ENCODE measurements at places on chromosomes 11 and 22.

GRCh38 chr11:120709808-120710207 is 198.3 kb downstream of the GRIK4 start:
- no peak for DNase-seq
- H3K36me3 ChIP-seq = no peaks in the 10 kb centered on the region
- H3K4me1 ChIP-seq = peaks cover 19% of the 10 kb centered on the region
- H3K4me3 ChIP-seq = no peak overlapping the region

DNA sequence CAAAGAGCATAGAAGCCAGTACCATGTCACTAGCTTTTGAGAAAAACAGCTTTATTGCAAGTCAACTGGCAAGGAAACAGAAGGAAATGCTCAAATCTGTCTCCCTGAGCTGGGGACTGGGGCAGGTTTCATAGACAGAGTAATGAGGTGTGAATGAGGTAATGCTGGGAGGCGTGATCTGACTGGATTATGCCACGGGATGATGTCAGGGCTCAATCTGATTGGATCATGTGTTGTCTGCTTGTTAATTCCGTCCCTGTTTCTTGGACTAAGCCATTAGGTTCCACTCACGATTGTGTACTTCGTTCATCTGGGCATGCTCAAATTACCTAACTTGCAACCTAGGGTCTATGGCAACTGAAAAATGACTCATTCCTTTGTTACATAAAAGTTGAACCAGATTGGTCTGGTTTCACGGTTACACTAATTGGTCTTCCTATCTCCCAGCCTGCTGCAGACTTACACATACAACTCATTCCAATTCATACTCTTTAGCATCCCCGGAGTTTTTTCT is 20.2 kb upstream of the OR10A5 start:
- H3K4me3 ChIP-seq = no peak overlapping the region
- no peaks in the 10 kb centered on the region for H3K4me1 ChIP-seq
- no peak for DNase-seq
- no peaks in the 10 kb centered on the region for H3K36me3 ChIP-seq
- H3K27ac ChIP-seq = no peak overlapping the region

- peaks cover 12% of the 10 kb centered on the region for H3K4me1 ChIP-seq
- no peaks in the 10 kb centered on the region for H3K36me3 ChIP-seq
- no peak overlapping the region for H3K27ac ChIP-seq
- H3K27me3 ChIP-seq = peaks cover 16% of the 10 kb centered on the region
- no peak overlapping the region for H3K4me3 ChIP-seq
Observed at GRCh38 chr11:64409278-64409677, 50.3 kb downstream of the RPS6KA4 start.

DNA sequence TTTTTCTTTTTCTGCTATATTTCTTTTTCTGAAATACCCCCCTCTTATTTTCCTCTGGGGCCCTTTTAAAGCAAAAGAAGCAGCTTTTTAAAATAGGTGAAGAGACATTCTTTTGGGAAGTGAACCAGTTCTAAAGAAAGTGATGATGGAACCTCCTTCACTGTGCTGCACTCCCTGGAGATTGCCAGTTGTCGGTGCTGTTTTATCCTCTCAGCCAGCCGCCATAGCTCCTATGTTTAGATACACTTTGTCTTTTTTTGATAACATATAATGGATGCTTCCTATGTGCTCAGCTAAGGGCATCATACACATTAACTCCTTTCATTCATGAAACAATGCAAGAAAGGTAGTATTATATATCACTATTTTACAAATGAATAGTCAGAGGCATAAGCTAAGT is 14.0 kb downstream of the CFAP300 start:
- peaks cover 16% of the 10 kb centered on the region for H3K36me3 ChIP-seq
- no peaks in the 10 kb centered on the region for H3K27me3 ChIP-seq
- no peak overlapping the region for H3K27ac ChIP-seq
- no peaks in the 10 kb centered on the region for H3K4me1 ChIP-seq

DNA sequence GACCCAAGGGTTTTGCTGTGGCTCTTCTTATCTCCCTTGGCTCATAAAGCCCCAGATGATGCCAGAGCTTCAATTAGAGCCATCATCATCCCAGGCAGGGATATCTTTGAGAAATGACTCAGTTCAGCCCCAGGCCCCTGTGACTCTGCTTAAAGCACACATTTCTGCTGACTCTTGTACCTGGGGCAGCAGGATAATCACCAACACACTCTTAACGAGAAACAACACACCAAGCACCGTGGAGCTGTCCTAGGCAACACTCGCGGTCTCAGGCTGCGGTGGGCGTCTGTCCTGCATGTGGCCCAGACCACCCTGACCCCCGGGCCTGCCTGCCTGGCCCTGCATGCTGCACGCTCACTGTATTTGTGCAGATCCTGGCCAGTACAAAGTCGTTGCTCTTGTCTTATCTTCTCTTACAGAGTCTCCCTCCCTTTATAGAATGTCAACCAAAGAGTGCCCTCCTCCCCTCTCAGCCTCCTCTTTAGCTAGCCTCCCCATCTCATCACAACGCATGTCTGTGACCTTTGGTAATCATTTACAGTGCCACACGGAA is 114.2 kb upstream of the PARVA start:
- DNase-seq = no peak
- no peak overlapping the region for H3K4me3 ChIP-seq
- H3K36me3 ChIP-seq = peaks cover 61% of the 10 kb centered on the region
- peaks cover 2% of the 10 kb centered on the region for H3K4me1 ChIP-seq
- no peaks in the 10 kb centered on the region for H3K27me3 ChIP-seq
- no peak overlapping the region for H3K27ac ChIP-seq

DNA sequence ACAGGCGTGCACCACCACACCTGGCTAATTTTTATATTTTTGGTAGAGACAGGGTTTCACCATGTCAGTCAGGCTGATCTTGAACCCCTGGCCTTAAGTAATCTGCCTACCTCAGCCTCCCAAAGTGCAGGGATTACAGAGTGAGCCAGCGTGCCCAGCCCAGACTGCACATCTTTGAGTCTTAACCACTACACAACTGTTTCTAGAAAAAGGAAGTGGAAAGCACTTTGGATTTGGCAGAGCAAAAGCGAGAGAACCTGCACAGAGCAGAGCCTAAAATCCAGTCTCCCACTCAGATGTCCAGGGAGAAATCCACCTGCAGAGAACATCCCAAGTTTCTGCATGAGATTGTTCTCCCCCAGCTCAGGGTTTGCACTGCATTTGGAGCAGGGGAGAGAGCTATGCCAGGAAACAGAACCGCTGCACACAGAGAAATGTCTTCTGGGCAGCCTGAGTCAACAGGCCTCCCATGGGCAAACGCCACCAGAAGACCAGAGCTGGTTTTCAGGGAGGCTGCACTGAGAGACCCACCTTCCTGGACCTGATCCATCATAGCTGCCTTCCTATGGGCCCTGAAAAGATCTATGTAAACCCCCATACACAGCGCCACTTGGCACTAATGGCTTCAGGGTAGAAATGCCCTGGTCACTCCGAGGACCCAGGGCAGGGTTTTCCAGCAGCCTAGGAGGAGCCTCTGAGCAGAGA is 54.0 kb downstream of the RPUSD4 start:
- H3K27ac ChIP-seq = no peak overlapping the region
- peaks cover 13% of the 10 kb centered on the region for H3K4me1 ChIP-seq
- H3K27me3 ChIP-seq = peaks cover 43% of the 10 kb centered on the region
- H3K36me3 ChIP-seq = no peaks in the 10 kb centered on the region

GRCh38 chr11:79501707-79502106 is 60.9 kb upstream of the TENM4 start:
- H3K36me3 ChIP-seq = no peaks in the 10 kb centered on the region
- H3K27ac ChIP-seq = no peak overlapping the region
- no peak for DNase-seq
- H3K4me1 ChIP-seq = no peaks in the 10 kb centered on the region
- no peaks in the 10 kb centered on the region for H3K27me3 ChIP-seq

GRCh38 chr11:63918507-63919191 is 1.7 kb upstream of the RCOR2 start:
- no peaks in the 10 kb centered on the region for H3K36me3 ChIP-seq
- peaks cover 55% of the 10 kb centered on the region for H3K4me1 ChIP-seq
- H3K27me3 ChIP-seq = peaks cover 21% of the 10 kb centered on the region
- peak overlapping the region; percentile 59 for H3K27ac ChIP-seq

- peaks cover 22% of the 10 kb centered on the region for H3K36me3 ChIP-seq
- H3K27ac ChIP-seq = peak overlapping the region; percentile 79
- H3K4me3 ChIP-seq = no peak overlapping the region
- DNase-seq = no peak
Observed at GRCh38 chr11:726278-727220, 20.5 kb downstream of the EPS8L2 start.

GRCh38 chr11:57482782-57483561 is 22.6 kb downstream of the RTN4RL2 start:
- DNase-seq = peak; percentile 45
- H3K4me1 ChIP-seq = peaks cover 11% of the 10 kb centered on the region
- H3K27me3 ChIP-seq = peaks cover 20% of the 10 kb centered on the region
- H3K27ac ChIP-seq = no peak overlapping the region
- H3K4me3 ChIP-seq = peak overlapping the region; percentile 28

- peaks cover 35% of the 10 kb centered on the region for H3K4me1 ChIP-seq
- H3K27me3 ChIP-seq = no peaks in the 10 kb centered on the region
- H3K4me3 ChIP-seq = no peak overlapping the region
- H3K27ac ChIP-seq = no peak overlapping the region
- no peaks in the 10 kb centered on the region for H3K36me3 ChIP-seq
Observed at GRCh38 chr22:44309647-44310046, 3.1 kb downstream of the SHISAL1 start.

DNA sequence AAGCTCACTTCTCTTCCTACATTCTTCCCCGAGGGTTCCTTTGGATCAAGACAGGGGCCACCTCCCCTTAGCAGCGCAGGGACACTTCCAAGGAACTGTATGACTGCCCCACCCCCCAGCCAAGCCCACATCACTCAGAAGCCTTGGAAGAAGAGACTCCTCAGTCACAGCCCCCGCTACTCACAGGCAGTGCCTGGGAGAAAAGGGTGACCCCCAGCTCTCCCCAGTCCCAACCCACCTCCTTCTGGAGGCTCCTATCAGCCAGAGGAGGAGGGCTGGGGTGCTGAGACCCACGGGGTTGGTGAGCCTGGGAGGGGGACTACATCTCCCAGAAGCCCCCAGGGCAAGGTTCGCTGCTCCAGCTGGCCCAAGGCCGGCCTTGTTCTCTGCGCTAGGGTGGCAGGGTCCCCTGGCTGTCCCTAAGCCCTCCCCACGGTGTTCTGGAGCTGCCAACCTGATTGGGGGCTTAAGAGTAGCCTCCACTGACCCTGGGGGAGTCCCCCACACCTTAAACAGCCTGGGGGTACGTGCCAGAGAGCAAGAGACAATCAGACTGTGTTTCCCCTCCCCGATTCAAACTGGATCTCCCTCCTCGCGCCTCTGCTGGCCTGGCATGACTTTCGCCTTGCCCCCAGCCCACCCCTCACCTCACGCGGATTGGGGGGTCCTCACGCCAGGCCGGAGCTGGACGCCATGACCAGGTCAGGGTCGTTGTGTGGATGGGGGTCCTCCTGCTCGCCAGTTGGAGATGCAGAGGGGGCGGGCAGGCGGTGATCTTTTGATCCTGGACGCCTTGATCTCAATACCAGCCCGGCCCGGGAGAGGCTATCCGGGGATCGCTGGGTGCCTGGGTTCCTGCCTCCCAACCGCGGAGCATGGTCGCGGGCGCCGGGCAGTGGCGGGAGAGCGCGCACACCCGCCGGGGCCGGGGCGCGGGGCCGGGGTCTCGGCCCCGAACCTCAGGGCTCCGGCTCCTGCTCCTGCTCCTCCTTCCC is 838 bp downstream of the BCL9L start:
- H3K4me1 ChIP-seq = peaks cover 45% of the 10 kb centered on the region
- H3K36me3 ChIP-seq = no peaks in the 10 kb centered on the region
- peak overlapping the region; percentile 70 for H3K27ac ChIP-seq
- no peaks in the 10 kb centered on the region for H3K27me3 ChIP-seq
- DNase-seq = peak; percentile 60
- H3K4me3 ChIP-seq = peak overlapping the region; percentile 97
